Breast epithelium (tissue), 4 donors: ENCODE measurements at places on chromosomes 5 and 9. TPM values are rescaled to one million over a fixed set of nuclear protein-coding genes. Genes with fewer than 3 reads are reported as not detected.

Gene RGS7BP
- total RNA-seq = 1.4 TPM

Gene DMRT3
- total RNA-seq = 1.8 TPM

Gene RANBP3L
- total RNA-seq = 22.2 TPM

GRCh38 chr9:8569823-8570222, 770.2 kb upstream of the DMAC1 start:
- H3K36me3 ChIP-seq = no peaks in the 10 kb centered on the region
- H3K27me3 ChIP-seq = no peaks in the 10 kb centered on the region
- H3K27ac ChIP-seq = no peak overlapping the region
- no peak overlapping the region for H3K4me3 ChIP-seq
- no peaks in the 10 kb centered on the region for H3K4me1 ChIP-seq

DNA sequence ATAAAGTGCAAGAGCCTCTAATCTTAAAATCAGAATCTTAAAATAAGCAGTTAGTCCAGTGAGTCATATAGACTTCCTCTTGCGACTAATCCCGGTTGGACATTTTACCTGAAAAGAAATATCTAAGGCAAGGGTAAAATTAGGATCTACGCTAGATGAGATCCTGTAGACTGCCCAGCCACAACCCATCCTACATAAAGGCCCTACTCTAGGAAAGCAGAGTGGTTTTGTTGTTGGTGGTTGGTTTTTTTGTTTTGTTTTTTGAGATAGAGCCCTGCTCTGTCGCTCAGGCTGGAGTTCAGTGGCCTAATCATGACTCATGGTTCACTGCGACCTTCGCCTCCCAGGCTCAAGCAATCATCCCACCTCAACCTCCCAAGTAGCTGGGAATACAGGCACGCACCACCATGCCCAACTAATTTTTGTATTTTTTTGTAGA, 6.9 kb downstream of the TSC1 start:
- H3K27me3 ChIP-seq = no peaks in the 10 kb centered on the region
- no peak overlapping the region for H3K4me3 ChIP-seq
- no peaks in the 10 kb centered on the region for H3K36me3 ChIP-seq

- no peaks in the 10 kb centered on the region for H3K36me3 ChIP-seq
- H3K27me3 ChIP-seq = no peaks in the 10 kb centered on the region
- no peak for DNase-seq
- H3K4me3 ChIP-seq = no peak overlapping the region
- H3K27ac ChIP-seq = no peak overlapping the region
These were observed 155.0 kb downstream of the TMEM167A start for GRCh38 chr5:82922086-82922734.

- H3K4me1 ChIP-seq = no peaks in the 10 kb centered on the region
- no peak for DNase-seq
- no peak overlapping the region for H3K27ac ChIP-seq
- no peaks in the 10 kb centered on the region for H3K36me3 ChIP-seq
- H3K4me3 ChIP-seq = no peak overlapping the region
These were observed 80.7 kb downstream of the LMX1B start for GRCh38 chr9:126694206-126695081.

Gene CCDC112
- 8.6 TPM for total RNA-seq

Gene ACOT12
- not detected for total RNA-seq

Gene PITX1
- 0.33 TPM for total RNA-seq

GRCh38 chr5:135229679-135230132, 169.3 kb downstream of the MACROH2A1 start:
- H3K27ac ChIP-seq = no peak overlapping the region
- no peak overlapping the region for H3K4me3 ChIP-seq
- no peak for DNase-seq
- no peaks in the 10 kb centered on the region for H3K4me1 ChIP-seq
- H3K36me3 ChIP-seq = no peaks in the 10 kb centered on the region
- H3K27me3 ChIP-seq = no peaks in the 10 kb centered on the region

Gene OLFML2A
- 25.2 TPM for total RNA-seq

Gene RASEF
- total RNA-seq = not detected

- no peak for DNase-seq
- H3K4me1 ChIP-seq = no peaks in the 10 kb centered on the region
- no peak overlapping the region for H3K27ac ChIP-seq
- no peaks in the 10 kb centered on the region for H3K27me3 ChIP-seq
These were observed 147.6 kb downstream of the CDH10 start for GRCh38 chr5:24497145-24497544.

GRCh38 chr5:40983781-40984180, 74.5 kb downstream of the C7 start:
- H3K27ac ChIP-seq = no peak overlapping the region
- H3K36me3 ChIP-seq = no peaks in the 10 kb centered on the region
- no peak for DNase-seq
- no peaks in the 10 kb centered on the region for H3K27me3 ChIP-seq
- H3K4me1 ChIP-seq = no peaks in the 10 kb centered on the region

DNA sequence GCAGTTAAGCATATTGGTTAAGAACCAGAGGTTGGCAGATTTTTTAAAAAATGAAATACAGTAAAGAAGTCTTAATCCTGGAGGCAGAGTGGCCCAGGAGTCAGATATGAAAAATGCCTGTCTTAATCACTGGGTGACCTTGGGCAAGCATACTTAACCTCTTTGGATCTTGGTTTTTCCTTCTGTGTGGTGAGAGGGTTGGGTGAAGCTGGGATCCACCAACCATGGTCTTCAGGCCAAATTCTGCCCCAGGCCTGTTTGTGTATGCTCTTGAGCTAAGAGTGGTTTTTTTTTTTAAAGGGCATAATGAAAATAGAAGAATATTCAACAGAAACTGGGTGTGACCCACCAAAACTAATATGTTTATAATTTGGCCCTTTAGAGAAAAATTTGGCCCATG, 20.0 kb upstream of the TEX48 start:
- no peak overlapping the region for H3K4me3 ChIP-seq
- H3K4me1 ChIP-seq = no peaks in the 10 kb centered on the region
- DNase-seq = no peak

DNA sequence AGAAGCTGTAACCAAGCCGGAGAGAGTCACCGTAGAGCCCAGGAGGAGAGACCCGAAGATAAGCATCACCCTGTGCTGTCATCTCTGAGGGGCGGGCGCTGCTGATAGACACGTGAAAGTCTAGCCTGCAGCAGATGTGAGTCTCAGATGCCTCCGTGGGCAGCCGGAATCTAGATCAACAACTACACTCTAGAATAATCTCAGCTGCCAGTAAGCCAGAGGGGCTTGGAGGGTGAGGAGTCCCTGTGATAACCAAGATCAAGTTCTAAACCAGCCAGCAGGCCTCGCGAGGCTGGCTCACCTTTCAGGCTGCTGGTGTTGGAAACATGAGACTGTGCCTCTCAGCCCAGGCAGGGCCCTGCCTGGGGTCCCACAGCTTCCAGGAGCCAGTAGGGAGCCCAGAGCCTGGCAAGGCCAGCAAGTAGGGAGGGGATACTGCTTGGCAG, 54.1 kb downstream of the DAPK1 start:
- H3K4me3 ChIP-seq = no peak overlapping the region
- DNase-seq = no peak
- no peak overlapping the region for H3K27ac ChIP-seq
- H3K27me3 ChIP-seq = no peaks in the 10 kb centered on the region
- no peaks in the 10 kb centered on the region for H3K36me3 ChIP-seq
